ENCODE measurements at places on chromosomes 12 and 14. TPM values are rescaled to one million over a fixed set of nuclear protein-coding genes. Genes with fewer than 3 reads are reported as not detected.
A peak's percentile ranks its signal among the peaks of the same experiment; 100 is the strongest.

- no peak for DNase-seq
Measured at GRCh38 chr12:119932921-119933320, 55.8 kb upstream of the CIT start.

RERG gene
- total RNA-seq: 4.5 TPM

GRCh38 chr14:101004954-101005353 lies 101.4 kb upstream of the RTL1 start:
- no peak for DNase-seq

HOXC6 gene
- not detected for total RNA-seq

MRPS35 gene
- total RNA-seq: 61.4 TPM

MDM2 gene
- total RNA-seq: 36.0 TPM

GRCh38 chr14:23481362-23481970 lies 12.0 kb downstream of the NGDN start:
- DNase-seq: no peak

DNA sequence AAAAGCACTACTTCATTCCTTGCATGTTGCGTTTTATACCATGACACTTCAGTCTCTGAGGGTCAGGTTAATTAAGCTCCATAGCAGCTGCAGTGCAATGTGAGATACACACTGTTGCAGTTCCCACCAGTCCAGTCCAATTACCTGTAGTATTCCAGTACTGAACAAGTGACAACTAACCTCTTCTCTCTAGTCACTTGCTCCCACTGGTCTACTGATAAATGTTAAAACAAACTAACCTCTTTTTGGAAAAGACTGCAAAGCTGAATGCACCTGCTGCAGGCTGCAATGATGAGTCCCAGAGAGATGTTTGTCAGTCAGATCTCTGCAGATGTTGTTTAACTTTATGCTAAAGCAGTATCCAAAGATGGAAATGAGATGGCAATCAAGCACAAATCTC lies 7.9 kb downstream of the NOVA1 start:
- no peak for DNase-seq

DNA sequence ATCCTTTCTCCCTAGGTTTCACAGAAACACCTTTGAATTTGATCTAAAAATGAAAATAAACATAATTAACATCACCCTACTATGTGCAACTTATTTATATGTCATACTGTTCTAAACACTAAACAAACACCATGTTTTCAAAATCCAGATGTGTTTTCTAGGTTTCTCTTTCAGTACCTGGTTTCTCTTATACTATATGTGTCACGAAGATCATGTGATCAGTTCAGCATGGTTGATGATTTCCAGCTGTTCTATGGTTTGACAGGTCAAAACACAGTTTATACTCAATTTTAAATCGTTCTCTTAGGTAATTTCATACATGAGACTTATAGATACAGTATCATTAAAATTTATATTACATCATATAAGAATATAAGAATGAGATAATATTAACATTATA lies 373.1 kb downstream of the SOX5 start:
- no peak for DNase-seq

DNA sequence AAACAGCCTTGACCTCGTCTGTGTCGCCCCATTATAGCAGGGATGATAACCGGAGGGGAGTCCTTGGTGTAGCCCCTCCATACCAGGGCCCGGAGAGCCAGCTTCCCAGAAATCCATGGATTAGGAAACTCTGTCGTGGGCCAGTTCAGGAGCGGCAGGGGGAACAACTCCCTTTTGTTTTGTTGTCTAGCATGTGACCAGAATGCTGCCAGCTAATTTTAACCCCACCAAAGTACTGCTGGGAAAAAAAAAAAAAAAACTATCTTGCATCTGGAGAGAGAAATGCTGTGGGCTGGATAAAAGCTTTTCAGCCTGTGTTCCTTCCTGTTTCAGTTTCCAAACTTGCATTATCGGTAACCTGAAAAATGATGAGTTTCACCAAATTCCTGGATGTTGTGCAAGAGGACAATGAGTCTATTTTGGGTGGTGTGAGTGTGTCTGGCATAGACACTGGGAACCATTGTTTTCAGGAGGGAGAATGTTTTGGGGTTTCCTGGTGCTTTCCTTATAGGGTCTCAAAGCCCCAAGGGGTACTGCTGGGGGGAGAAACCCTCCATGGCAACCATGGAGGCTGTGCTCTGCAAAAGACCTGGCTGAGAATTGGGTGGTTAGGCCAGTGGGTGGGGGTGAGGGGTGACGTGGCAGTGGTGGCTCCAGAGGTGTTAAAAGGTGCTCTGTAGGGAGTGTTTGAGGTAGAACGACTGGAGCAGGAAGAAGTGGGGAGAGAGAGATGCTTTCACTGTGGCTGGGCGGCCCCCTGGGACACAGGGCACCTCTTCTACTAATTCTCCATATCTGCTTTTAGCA lies 14.9 kb upstream of the IRF2BPL start:
- no peak for DNase-seq

NOXRED1 gene
- total RNA-seq: 0.14 TPM

DNA sequence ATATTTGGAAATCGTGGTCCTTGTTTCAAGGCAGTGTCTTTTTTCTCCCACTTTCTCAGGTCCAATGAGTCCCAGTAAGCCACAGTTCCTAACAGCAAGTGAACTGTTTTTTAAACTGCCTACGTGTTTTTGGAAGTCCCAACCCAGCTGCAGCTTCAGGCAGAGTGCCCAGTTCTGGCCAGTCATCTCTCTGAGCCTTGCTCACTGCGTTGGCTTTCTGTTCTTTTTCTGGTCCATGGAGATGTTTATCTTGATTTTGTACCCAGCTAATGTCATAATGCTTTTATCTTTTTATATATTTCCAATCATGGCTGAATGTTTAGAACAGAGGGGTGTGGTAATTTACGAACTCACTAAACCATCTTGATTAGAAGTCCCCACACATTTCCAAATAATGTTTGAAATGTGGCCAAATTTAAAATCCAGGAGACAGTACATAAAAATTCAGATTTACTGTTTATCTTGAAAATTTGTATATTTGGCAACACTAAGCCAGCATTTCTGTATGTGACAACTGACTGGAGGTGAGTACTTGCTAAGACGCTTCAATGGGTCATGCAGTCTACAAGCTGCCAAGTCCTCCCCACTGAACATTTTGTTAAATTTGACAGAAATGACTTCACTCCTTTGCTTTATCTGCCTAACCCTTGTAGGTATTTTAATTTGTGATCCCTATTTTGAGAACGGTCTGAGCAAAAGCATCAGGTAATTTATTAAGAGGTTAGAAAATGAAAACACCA lies 46.1 kb upstream of the OTOGL start:
- peak; percentile 66 for DNase-seq

DNA sequence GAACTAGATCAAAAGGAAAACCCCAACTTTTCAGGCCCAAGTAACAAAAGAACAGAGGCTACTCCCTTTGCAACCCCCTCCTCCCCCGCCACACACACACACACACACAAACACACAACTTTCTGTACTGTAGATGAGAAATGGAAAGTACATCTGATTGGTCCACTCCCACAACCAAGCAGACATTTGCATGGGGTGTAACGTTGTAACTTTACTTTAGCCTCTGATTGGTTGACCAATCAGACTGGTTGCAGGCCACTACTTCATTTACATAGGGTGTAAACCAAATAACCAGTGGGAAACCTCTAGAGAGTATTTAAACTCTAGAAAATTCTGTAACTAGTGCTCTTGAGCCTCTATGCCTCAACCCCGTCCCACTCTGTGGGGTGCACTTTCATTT lies 425.5 kb downstream of the GXYLT1 start:
- DNase-seq: no peak

DNA sequence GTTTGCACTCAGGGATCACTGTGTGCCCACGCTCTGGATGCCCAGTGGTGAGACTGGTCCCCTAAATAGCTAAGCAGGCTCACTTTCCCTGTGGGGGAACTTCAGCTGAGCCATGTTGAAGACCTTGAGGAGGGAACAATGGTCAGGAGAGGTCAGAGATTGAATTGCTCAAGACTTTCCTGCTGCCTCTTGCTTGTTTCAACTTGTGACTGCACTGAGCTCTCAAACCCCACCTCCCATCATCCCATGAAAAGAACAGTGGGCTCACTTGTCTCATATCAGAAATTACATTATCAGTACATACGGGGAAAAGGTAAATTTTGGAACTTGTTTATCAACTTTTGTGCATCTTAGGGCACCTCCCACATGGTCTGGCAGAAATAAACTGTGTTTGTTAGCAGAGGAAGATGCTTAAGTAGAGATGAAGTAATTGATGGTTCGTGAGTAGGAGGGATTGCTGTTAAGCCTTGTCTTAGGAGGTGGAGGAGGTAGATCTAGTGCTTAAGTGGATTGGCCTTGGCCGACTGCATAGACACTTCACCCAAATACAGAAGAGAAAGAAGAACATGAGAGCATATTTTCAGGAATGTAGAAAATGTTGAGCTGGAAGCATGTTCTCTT lies 15.0 kb upstream of the SERPINA1 start:
- no peak for DNase-seq

GRCh38 chr12:72261885-72262284 lies 10.3 kb upstream of the TRHDE start:
- DNase-seq: no peak

DNA sequence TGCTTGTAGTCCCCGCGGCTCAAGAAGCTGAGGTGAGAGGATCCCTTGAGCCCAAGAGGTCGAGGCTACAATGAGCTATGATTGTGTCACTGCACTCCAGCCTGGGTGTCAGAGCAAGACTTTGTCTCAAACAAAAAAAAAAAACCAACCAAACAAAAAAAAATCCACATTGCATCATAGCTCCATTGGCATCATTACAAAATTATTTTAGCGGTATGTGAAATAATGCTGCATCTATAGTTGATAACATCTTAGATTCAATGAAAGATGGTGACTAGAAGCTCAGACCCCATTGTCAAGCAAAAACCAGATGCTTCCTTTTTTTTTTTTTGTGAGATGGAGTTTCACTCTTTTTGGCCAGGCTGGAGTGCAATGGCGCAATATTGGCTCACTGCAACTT lies 14.8 kb upstream of the PTHLH start:
- DNase-seq: no peak

GRCh38 chr14:36441283-36441682 lies 78.7 kb downstream of the NKX2-1 start:
- DNase-seq: no peak

DNA sequence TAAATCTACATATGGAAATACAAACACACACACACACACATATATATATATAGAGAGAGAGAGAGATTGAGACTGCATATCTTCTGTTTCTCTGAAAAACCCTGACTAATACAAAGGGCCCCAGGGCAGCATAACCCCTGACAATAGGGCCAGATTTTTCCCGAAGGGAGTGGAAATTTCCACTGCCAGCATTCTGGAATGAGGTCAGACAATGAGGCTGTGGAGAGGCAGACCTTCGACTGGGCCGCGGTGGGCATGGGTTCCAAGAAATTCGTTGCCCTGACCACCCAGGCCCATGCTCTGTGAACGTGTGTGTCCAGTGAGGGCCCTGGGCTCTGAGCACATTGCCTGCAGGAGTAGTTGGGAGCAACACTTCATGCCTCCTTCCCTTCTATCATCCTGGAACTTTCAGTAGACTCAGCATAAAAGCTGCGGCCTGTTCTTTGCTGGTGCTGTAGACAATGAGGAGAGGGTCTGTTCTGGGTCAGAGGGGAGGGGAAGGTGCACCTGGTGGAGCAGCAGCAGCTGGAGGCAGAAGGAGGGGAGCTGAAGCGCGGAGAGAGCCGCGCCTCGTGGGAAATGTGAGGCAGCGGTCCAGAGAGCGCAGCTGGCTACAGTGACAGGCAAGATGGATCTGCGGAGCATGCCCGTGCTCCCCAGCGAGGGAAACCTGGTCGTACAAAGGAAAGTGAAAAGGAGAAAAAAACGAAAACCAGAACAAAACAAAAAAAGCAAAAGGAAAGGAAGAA lies 25.6 kb upstream of the CCDC60 start:
- peak; percentile 29 for DNase-seq

DNA sequence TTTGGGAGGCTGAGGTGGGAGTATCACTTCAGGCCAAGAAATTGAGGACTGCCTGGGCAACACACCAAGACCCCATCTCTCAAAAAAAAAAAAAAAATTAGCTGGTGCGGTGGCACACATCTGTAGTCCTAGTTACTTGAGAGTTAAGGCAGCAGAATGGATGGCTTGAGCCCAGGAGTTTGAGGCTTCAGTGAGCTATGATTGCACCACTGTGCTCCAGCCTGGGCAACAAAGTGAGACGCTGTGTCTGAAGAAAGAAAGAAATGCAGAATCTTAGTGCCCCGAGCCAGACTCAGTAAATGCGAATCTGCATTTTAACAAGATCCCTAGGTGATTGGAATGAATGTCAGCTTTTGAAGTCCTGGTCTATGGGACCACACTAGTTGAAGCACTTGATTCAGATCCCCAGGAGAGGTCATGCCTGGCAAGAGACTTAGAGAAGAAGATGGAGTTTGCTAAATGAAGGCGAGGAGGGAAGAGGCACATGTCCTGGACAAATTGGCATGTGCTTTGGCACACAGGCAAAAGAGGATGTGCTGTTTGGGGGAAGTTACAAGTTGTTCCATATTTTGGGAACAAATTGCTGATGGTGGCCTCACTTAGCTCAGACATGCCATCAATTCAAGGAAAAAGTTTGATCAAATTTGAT lies 56.6 kb downstream of the DRAM1 start:
- no peak for DNase-seq

PTCSC3 gene
- not detected for total RNA-seq

KLHDC1 gene
- total RNA-seq: 10.0 TPM

ETFRF1 gene
- 71.5 TPM for total RNA-seq

DNA sequence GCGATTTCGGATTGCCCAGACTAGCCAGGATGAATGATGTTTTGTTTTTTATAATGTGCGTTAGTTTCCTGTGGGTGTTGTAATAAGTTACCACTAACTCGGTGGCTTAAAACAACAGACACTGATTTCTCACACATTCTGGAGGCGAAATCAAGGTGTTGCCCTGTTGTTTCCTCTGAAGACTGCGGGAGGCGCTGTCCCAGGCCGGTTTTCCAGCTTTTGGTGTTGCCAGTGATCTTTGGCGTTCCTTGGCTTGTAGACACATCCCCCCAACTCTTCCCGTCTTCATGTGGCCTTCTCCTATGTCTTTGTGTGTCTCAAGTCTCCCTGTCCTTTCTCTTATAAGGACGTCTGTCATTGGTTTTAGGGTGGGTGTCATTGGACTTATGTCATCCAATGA lies 267.7 kb downstream of the AACS start:
- DNase-seq: no peak

GRCh38 chr12:113186033-113186365 lies 478 bp downstream of the RITA1 start:
- no peak for DNase-seq

DNA sequence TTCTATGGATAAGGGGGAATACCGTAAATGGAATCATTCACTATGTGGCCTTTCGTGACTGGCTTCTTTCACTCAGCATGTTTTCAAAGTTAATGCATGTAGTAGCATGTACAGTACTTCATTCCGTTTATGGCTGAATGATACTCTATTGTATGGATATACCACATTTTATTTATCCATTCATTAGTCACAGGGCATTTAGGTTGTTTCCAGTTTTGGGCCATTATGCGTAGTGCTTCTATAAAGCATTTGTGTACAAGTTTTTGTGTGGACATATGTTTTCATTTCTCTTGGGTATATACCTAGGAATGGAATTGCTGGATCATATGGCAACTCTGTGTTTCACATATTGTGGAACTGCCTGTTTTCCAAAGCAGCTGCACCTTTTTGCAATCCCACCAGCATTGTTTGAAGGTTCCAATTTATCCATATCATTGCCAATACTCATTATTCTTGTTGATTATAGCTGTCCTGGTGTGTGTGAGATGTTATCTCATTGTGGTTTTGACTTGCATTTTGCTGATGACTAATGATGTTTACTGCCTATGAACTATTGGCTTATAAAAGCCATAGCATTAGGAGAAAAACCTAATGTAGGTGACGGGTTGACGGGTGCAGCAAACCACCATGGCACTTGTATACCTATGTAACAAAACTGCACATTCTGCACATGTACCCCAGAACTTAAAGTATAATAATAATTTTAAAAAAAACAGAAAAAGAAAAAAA lies 45.5 kb downstream of the ATF7IP start:
- no peak for DNase-seq

GRCh38 chr14:103542605-103543088 lies 13.7 kb downstream of the TRMT61A start:
- DNase-seq: peak; percentile 71
